ENCODE measurements at places on chromosomes 6 and 20. TPM values are rescaled to one million over a fixed set of nuclear protein-coding genes. Genes with fewer than 3 reads are reported as not detected.

BTNL2 gene
- not detected for polyA plus RNA-seq

FKBP1C gene
- 0.79 TPM for polyA plus RNA-seq

RAB32 gene
- 63.2 TPM for polyA plus RNA-seq

OLIG3 gene
- polyA plus RNA-seq, result not detected

TAPBP gene
- 78.9 TPM for polyA plus RNA-seq

SNRPB gene
- polyA plus RNA-seq, result 291 TPM

ACSS1 gene
- 20.3 TPM for polyA plus RNA-seq

ACAT2 gene
- polyA plus RNA-seq, result 62.0 TPM

HEY2 gene
- 1.9 TPM for polyA plus RNA-seq

PPP1R11 gene
- 54.7 TPM for polyA plus RNA-seq

HSPA12B gene
- 16.8 TPM for polyA plus RNA-seq
